ENCODE measurements at places on chromosomes 2 and 18.

- peak; percentile 61 for DNase-seq
Observed at GRCh38 chr2:55718165-55719008, 24.7 kb upstream of the PNPT1 start.

DNA sequence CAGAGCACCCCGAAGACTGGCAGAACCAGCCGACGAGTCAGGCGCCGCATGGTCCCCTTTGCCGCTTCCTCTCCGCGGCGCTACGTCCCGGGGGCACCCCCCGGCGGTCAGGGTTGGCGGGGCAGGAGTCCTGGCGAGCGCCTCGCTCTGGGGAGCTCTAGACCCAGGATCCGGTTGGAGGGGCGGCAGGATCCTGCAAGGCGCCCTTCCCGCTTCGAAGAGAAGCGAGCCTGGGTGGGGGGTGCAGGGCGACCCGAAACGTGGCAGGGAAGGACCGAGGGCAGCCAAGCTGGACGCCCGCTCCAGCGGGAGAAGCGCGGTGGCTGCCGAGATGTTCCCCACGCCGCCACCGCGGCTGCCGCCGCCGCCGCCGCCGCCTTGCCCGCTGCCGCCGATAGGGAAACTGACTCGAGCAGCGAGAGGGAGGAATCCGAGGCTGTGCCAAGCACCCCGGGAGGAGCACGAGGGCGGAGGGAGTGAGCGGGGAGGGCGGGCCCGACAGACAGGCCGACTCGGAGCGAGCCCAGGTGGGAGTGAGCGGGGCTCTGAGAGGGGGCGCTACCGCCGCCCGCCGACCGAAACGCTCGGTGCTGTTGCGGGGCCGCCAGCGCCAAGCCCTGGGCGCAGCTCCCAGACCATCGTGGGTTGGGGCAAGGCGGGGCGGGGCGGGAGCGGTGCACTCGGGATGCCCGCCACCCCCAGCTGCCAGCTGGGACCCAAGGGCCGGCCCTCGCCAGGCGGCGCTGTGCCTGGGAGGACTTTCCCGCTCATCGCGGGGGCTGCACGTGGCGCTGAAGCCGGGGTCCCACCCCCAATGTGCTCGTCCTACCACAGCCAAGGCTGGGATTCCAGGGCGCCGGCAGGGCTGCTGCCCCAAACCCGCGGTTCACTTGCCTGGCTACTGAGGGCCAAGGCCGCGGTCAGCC, at the start of gene GALNT14:
Gene GALNT14, minus strand, starts transcription at position 404 of the 926 bp plus-strand sequence. Its CDS starts 354 bp downstream, at position 50.
- DNase-seq = peak; percentile 89

- no peak for DNase-seq
Observed at GRCh38 chr18:74534150-74534969, at the start of gene CNDP1. TSS of gene CNDP1 (plus strand) at chr18:74534500. CDS start at chr18:74534668, 168 bp downstream.

DNA sequence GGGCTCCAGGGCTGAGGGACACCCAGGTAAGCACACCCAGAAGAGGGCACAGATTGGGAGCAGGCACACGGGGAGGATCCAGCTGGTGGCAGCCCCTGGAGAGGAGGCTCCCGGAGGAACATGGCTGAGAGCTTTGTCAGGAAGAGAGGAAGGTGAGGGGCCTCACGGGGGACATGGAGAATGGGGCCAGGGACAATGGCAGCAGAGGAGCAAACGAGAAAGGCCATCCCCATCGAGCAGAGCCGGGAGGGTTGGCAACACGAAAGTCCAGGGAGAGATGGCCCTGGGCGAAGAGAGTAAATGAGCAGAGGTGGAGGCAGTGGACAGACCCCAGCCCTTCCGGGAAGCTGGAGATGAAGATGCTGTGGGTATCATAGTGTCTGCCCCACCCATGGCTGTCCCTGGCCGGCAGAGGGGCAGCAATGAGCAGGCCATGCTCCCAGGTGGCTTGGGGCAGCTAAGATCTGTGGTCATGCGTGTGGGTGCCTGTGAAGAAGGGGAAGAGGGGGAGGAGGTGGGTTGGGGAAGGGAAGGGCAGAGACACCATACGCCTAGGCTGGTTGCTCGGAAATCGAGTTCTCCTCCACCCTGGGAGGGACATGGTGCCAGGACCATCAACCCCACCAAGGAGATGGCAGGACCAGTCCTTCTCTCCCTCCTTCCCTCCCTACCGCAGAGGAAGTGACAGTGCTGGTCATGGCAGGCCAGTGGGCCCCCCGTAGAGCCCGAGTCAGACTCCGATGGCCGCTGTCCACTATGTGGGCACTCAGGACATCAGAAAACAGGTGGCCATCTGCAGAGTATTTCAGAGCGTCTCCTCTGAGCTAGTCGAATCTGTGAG, 191.7 kb downstream of the NDUFA10 start:
- no peak for DNase-seq

DNA sequence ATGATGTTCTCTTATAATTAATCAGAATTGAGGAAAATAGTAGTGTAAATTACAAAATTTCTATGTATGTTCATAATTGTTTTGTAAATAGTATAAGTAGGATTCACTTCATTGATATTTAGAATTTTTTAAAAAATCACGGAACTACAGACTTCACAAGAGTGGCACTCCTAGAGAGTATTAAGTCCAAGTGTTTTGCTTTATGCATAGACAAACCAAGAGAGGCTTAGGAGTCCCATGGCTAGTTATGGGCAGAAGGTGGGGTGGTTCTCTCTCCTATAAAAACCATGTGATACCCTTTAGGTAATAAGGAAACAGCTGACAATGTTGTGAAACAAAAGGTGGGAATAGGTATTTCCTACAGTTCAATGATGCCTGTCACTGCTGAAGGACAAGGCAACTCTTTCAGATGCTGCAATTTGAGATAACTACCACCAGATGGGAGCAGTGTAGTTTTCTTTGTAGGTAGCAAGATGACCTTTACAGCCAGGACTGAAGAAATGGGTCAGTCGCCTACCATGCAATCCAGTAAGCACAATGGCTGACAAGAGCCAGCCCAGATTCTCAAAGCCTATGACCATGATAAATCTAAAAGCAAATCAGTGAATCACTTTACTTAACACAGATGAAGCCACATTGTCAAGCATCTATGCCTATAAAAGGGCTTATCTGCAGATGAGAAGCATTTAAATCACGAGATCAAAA, 83.9 kb downstream of the AAK1 start:
- peak; percentile 45 for DNase-seq

GRCh38 chr2:43019536-43020183, 206.7 kb downstream of the ZFP36L2 start:
- no peak for DNase-seq

DNA sequence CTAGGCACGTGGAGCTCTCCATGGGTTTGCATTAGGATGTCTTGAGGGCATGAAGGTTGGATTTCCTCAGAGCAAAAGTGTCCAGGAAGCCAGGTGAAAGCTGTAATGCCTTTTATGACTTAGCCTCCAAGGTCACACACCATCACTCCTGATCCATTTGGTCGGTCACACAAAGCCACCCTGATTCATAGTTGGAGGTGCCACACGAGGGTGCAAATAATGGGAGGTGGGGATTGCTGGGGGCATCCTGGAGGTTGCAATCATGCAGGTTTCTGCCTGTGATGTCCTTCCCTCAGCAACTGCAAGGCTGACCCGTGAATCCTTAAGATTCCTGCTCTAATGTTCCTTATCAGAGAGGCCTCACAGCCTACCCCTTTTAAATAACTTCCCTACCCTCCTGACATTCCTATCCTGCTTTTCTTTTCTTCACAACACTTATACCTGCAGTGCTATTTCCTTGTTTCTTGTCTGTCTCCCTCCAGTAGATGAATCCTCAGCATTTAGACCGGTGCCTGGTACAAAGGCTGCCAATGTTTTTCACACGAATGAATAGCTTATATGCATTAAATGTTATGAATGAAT, 97.1 kb downstream of the LIPG start:
- DNase-seq = no peak

GRCh38 chr18:67589325-67589724, 72.8 kb upstream of the DSEL start:
- DNase-seq = no peak

DNA sequence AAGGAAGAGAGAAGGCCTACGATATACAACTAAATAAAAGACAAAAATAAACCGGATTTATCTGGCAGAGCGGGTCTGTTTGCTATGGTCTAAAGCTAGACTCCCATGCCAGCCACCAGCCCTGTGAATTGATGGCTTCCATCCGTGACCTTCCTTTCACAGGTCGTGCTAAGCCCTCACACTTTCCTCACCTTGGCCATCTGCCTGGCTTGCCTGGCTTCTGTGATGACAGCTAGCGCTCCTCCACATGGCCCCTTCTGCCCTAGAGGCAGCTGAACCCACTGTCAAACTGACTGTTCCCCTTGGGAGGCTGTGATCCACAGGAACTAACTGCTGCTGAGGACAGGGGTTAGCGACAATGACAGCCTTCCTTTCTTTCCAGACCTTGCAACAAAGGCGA, 32.5 kb downstream of the GAREM1 start:
- DNase-seq = no peak

- no peak for DNase-seq
Observed at GRCh38 chr2:44616667-44617155, 255.0 kb downstream of the CAMKMT start.

- DNase-seq = no peak
Observed at GRCh38 chr2:41997561-41997960, 50.3 kb upstream of the PKDCC start.

DNA sequence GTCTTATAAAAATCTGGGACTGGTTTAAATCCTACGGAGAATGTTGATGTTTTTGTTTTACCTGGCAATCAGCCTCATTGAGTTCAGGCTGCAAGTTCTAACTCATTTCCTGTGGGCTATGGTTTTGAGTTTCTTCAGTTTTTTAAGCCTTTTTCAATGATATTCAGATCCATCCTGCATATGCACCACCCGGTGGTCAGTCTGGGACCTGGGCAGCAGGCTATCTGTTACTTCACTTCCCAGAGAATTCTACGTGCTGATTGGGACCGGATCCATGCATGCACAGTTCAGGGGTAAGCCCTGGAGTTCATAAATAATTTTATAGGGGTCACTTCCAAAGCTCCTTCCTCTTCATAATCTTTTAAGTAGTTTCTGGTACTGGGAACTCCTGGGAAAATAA, 339.2 kb upstream of the HNRNPA3 start:
- no peak for DNase-seq

GRCh38 chr2:223316342-223316741, 264.4 kb downstream of the KCNE4 start:
- no peak for DNase-seq

GRCh38 chr2:216003876-216004696, 9.3 kb downstream of the MREG start:
- DNase-seq = no peak

GRCh38 chr18:73597832-73598615, 549.6 kb downstream of the FBXO15 start:
- DNase-seq = peak; percentile 50

GRCh38 chr18:59352250-59352855, 6.7 kb downstream of the LMAN1 start:
- no peak for DNase-seq

DNA sequence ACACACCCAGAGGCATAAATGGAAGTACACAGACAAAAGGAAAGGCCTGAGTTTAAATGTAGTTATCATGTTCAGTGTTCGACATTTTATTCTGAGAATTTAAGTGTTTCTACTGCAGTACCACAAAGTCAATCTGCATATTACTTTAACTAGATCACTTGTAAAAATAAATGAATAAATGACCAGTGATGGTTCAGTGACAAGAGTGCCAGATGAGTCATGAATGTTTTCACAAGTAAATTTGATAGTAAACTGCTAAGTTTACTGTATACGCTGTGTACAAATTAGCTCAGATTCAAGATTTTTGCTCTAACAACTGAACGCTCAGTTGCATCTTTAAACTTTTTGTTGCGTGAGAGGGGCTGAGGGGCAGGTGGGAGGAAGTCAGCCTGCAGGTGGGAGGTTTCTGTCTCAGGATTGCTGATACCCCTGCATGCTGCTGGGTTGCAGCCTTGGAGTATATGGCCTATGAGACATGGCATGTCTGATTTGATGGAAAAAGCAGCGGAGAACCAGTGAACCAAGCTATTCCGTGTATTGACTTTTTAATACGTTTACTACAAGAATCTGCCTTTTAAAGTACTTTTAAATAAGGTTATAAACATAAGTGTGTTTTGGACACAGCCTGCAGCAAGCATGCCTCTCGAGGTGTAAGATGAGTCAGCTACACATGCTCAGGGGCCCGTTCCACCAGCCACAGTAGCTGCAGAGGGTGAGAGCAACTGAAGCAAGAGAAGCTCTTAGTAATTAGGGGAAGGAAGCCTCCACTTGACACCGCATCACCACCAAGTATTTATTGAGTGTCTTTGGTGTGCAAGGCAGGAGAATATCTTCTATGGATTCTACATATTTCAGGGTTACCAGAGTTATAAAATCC, 245.1 kb downstream of the NEDD4L start:
- DNase-seq = peak; percentile 61

DNA sequence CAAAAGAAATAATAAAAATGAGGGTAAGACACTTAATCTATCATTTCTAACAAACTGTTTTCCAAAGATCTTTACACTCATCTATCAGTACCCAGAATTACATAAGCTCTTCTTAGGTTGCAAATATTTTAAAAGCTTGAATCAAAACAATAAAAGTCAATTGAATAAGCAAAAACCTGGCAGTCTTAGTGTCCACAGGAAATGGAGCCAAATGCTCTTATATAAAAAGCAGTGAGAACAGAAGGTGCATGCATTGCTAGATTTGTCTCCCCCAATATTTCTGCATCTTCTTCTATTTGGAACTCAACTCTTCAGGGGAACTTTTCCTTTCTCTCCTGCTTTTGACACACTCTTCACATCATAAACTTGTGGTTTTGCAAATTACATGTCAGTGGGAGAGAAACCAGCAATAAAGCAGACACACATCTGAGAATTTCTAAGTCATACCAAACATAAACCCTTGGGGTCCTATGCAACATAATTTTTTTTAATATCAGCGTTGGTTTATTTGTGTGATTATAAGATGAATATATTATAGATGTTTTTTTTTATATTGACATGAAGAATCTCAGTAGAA, 343.9 kb upstream of the ACVR2A start:
- no peak for DNase-seq

GRCh38 chr2:37617119-37617892, 54.1 kb downstream of the CDC42EP3 start:
- DNase-seq = no peak

DNA sequence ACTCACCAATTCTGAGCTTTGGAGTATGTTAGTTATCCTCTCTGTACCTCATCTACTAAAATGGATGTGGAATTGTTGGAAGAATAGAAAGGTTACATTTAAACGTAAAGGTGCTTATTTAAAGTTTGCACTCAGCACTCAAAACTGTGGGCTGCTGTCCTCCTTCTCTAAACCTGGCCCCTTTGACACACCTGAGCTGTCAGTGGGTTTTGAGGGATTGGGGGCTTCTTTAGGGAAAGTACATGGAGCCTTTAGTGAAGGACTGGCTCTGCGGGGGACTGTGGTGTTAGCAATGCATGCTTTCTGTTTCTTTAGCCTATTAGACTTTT, 47.2 kb downstream of the TET3 start:
- no peak for DNase-seq

GRCh38 chr2:98020992-98021713, 25.4 kb upstream of the TMEM131 start:
- peak; percentile 21 for DNase-seq

DNA sequence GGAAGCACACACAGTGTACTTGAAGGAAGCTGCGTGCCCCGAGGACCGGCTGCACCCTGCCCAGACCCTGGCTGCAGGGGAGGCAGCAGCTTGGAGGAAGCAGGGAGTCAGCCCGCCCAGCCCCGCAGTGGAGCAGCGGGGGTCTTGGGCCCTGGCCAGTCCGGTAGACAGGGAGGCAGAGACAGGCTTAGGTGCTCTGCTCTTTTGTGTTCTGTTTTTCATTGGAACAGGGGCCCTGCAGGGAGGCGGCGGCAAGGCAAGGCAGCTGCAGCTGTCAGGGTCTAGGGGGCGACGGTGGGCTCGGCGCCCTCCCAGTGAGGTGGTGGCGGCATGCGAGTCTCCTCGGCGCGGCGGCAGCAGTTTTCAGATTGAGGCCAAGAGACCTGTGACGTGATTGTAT, 53.3 kb upstream of the TFCP2L1 start:
- DNase-seq = no peak

Measured in Daoy (cell line).